ENCODE measurements at places on chromosomes 16 and 17.

DNA sequence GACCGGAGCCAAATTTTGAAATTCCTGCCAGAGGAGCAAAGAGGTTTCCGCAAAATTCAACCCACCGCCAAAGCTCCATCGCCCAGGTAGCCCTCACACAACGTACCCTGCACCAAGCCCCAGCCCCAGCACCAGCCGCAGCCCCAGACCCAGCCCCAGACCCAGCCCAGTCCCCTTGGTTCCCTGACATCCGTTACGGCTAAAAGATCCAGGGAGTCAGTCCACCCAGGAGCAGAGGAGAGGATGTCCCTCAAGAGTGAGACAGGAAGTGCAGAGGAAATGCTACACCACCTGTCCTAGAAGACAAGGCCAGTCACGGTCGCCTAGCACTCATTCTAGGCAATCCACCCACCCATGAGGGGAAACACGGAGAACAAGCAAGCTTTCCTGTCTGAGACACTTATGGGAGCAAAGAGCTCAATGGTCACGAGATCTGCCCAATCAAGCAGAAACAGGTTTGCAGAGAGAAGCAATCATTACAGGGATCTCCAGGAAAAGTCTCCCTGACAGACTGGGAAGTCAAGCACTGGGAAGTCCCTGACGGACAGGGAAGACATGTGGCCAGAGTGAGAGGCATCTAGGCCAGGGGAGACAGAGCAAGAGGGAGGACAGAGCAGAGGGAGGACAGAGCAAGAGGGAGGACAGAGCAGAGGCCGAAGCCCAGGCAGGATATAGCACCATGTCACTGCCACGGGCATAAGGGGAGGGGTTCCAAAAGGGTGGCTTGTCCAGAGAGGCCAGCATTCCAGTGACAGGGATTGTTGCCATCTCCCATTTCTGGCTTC, 15.0 kb upstream of the KCNJ18 start:
- no peak for DNase-seq

DNA sequence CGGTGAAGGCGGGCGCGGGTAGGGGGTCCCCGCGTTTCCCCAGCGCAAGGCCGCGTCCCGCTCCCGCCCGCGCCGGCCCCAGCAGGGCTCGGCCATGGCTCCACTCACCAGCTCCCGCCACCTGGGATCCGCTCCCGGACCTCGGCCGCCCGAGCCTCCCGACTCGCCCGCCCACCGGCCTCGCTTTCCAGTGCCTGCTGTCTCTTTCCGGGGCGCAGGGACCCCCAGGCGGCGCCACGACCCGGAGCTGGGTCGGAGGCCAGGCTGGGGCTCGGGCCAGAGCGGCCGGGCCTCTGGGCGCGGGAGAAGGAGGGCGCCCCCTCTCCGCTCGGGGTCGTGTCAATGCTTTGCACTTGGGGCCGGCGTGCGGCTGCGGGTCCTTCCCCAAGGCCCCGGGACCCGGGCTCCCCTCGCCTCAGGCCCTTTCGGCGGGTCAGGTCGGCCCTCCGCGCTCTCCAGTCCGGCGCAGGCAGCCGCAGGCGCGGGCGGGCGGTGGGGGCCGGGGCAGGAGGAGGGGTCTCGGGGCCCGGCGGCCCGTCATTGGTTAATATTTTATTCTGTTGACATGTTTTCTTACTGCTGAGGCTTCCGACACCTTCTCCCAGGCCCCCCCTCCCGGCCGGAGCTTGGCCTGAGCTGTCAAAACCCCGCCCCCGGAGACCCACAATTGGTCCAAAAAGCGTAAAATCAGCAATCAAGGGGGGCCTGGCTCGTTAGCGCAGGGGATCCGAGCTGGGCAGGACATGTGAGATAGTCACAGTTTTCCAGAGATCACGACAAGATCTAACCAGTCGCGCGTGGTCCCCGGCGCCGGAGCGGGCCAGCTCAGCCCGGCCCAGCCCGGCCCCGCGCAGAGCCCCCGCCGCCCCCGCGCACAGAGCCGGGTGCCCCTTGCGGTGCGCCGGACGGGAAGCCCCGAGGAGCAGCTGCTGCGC, at the start of gene TBX2:
TSS of gene TBX2 (plus strand) at position 713 of the 935 bp plus-strand sequence. CDS start 334 bp downstream, outside the sequence.
- no peak for DNase-seq

DNA sequence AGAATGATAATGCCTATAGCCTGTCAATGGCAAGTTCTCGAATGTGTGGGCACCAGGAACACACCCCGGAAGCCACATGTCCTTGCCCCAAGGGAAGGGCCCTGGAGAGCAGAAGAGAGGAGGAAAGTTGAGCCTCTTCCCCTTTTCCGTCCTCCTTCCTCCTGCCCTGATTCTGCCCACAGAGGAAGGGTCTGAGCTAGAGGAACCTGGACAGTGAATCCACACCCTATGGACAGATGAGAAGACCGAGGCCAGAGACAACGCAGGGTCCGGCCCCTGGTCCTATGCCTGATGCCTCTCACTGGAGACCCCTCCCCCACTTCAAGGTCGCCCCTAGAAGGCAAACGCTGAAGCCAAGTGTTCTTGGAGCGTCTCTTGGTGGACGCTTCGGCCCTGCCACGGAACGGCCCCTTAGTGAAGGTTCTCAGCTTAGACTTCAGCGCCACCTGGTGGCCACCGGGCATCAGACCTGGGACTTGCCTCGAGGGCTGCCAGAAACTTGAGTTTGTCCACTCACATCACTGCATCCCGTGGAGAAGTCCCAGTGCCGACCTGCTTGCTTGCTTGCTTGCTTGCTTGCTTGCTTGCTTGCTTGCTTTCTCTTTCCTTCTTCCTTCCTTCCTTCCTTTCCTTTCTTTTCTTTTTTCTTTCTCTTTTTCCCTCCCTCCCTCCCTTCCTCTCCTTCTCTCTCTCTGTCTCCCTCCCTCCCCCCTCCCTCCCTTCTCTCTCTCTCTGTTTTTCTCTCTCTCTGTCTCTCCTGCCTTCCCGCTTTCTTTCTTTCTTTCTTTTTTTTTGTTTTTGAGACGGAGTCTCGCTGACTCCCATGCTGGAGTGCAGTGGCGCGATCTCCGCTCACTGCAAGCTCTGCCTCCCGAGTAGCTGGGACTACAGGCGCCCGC, 20.6 kb upstream of the SPNS3 start:
- DNase-seq = peak; percentile 63

DNA sequence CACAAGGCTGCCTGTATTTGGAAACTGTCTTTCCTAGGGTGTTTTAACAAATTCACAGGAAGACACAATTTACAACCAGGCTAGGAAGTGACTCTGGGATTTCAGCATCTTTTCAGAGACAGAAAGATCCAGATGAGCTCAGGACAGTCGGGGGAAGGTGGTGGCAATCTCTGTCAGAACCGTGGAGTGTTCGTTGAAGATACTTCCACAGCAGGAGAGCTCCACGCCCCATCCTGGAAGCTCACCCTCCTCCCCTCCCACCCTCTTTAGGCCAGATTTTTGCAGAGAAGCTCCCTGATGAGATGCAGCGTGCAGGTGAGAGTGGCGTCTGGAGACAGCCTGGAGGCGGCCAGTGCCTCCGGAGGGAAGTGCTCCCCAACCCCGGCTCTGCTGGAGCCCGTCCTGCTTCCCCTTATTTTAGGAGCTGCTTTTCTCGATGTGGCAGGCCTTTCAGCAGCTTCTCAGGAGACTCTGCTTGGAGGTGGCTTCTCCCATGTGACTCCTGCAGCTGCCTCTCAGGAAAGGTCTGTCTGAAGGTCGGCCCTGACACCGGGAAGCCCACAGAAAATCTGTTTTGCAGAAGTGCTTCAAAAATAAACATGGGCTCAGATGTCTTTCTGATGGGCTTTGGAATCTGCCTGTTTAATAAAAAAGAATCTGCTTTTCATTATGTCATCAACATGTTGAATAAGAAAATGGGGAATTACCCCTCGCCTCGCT, 186.4 kb upstream of the CHMP6 start:
- peak; percentile 28 for DNase-seq

- DNase-seq = no peak
These were observed 3.1 kb upstream of the MED11 start for GRCh38 chr17:4728124-4728523.

GRCh38 chr17:31390426-31390747, 1.1 kb upstream of the RAB11FIP4 start:
- DNase-seq = no peak

- no peak for DNase-seq
These were observed 2.4 kb upstream of the TBX2 start for GRCh38 chr17:61397086-61397842.

DNA sequence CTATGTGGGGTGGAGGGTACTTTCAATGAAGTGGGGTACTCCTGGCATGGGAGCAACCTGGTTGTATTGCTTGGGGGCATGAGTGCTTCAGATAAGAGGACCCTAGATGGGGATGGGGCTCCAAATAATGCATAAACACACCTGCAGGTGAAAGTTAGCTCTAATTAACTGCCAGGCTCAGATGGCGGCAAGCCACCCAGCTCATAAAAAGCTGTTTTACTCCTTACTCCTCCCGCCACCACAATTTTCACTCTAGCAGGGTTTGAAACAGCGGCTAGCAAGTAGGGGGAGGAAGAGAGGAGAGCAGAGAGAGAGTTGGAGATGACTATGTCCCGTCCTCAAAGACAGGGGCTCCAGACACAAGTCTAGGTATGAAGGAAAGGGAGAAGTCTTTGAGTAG, 117.7 kb upstream of the WSCD1 start:
- DNase-seq = no peak

- no peak for DNase-seq
These were observed 45.2 kb upstream of the NUDT7 start for GRCh38 chr16:77677129-77677528.

- DNase-seq = no peak
These were observed 7.5 kb downstream of the ANKRD11 start for GRCh38 chr16:89482817-89483205.

DNA sequence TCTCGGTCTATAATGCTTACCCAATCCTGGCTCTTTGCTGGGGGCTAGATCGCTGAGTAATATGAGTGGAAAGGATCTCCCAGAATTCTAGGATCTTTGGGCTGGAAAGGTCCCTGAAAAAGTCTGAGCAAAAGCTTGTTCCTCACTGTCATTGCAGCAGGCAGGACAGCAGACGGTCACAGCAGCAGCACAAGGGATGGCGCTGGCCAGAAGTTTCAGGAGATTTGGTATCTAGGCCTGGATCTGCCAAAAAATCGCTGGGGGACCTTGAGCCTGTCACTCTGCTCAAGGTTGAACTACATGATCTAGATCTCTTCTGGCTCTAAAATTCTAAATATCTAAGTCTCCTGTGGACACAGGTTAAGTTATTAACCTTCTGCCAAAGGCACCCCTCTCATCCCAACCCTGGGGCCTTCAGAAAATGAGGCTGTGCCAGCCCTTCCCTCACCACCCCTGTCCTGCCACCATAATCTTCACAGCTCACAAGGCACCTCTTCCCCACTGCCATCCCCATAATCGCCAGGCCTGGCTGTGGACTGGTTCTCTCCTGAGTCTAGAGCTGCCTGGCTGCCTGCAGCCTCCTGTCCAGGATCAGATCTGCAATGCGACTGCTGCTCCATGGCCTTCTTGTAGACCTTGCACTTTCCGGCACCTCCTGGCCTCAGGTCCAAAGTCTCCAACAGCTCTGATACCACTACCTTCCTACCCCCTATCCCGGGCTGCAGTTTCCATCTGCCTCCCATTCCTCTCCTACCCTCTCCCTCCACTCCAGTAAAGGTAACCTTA, 10.2 kb downstream of the MYO18A start:
- DNase-seq = no peak

GRCh38 chr17:57413848-57414651, 157.7 kb downstream of the MSI2 start:
- no peak for DNase-seq

GRCh38 chr17:81049973-81050551, 15.1 kb downstream of the BAIAP2 start:
- no peak for DNase-seq

DNA sequence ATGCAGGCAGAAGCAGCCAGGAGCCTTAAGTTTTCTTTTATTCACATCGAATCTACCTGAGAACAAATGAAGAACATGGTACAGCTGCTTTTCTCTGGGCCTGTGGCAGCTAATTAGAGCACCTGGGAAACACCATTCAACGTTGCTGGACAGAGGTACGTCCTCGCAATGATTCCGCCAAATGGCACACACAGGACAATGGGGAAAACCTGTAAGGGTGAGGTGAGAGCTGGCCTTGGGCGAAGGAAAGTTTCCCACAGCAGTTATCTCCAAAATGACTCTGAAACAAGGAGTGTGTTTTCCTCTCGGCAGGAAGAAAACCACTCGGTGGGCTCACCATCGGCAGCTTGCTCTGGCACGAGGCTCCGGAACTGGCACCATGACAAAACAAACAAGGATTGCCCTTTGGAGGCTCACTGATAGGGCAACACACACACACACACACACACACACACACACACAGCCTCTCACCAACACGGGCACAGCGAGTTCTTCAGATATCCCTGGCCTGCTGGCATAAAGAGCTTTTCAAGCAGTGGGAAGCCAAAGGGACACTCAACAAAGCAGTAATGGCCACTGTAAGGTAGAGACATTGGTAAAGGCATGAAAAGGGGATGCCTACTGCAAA, 73.7 kb downstream of the ZFHX3 start:
- DNase-seq = no peak

DNA sequence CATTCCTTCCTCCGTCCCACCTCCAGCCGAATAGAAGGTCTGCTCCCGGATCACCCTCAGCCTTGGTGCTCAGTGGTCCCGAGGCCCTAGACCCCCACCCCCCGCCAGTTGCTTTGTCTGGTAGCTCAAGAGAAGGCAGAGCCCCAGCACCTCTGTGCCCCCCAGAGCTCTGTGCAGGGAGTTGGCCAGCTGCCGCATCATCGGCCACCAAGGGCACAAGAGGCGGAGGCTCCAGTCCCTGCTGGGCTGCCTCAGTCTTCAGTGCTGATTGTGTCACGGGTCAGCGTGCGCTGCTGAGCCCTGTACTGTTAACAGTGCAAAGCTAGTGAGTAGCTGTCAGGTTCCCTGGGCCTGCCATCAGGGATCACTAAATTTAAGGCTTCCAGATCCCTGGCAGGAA, 22.2 kb upstream of the DRG2 start:
- DNase-seq = no peak

GRCh38 chr16:79013930-79014660, 586.4 kb downstream of the MAF start:
- no peak for DNase-seq

DNA sequence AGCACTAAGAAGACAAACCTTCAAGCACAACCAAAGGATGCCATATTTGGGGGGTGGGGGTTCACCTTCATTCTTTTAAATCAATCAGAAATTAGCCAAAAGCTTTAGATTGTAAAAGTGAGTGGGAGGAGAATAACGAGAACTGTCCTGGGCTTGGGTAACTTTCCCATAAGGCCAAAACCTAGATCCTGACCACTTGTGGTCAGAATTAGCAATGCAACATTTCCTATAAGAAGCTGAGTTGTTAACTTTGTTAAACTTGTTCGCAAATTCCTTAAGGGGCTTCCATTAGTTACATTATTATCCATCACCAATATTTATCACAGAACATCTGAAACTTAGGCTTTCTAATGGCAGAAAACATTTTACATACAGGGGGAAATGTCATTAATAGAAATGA, 25.1 kb downstream of the STAT5B start:
- DNase-seq = no peak

- no peak for DNase-seq
These were observed 138.7 kb downstream of the ENGASE start for GRCh38 chr17:79213305-79213704.

- no peak for DNase-seq
These were observed 27.5 kb downstream of the TRPV2 start for GRCh38 chr17:16442594-16443510.

DNA sequence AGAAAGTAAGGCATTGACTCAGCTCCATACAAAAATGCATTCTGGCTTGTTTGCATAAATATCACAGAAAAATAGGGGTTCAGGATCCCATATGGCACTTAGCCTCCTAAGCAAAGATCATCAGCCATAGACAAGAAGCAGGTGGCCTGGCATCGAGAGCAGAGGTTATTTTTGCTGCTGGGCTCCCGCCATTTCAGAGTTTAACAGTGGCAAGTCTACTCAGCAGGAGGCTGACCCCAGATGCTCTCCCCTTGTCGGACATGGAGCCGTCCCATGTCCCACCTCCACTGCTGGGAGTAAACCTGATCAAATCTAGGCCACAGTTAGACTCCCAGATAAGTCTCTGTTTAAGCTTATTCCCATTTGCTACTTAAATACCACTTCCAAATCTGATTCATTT, 269.1 kb downstream of the FTO start:
- no peak for DNase-seq
